ENCODE measurements at places on chromosomes 11 and 22. TPM values are rescaled to one million over a fixed set of nuclear protein-coding genes. Genes with fewer than 3 reads are reported as not detected.

GRCh38 chr22:31987218-31987617, 42.9 kb downstream of the YWHAH start:
- no peak for ATAC-seq

Gene SHISAL1
- not detected for total RNA-seq

Gene C1QTNF5
- not detected for total RNA-seq

DNA sequence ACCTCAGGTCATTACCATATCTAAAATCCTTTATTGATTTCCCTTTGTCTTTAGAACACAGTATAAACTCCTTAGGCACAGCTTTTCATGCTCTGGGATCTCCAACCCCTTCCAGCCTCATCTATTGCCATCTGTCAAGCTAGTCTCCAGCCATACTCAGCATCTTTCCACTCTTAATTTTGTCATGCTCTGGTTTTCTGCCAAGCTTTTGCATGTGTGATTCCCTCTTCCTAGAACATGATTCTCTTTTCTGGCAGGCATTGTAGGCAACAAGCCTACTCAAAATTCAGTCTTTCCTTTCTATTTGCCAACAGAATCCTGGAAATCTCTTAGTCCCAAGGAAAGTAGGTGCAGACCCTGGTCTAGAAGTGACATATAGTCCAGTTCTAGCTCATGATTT, 35.5 kb upstream of the SLC6A5 start:
- no peak for ATAC-seq

Gene MICALL1
- total RNA-seq, result 10.3 TPM

Gene OR6A2
- total RNA-seq, result not detected
